Endodermal cell (in vitro differentiated cells): ENCODE measurements at places on chromosomes 5 and 9.

DNA sequence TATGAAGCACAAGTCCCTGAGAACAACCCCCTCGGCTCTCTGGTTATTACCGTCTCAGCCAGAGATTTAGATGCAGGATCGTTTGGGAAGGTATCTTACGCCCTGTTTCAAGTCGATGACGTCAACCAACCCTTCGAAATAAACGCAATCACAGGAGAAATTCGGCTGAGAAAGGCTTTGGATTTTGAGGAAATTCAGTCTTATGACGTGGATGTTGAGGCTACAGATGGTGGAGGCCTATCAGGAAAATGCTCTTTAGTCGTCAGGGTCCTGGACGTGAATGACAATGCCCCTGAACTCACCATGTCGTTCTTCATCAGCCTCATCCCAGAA, 1.1 kb downstream of the PCDHB6 start:
- no peak for DNase-seq

DNA sequence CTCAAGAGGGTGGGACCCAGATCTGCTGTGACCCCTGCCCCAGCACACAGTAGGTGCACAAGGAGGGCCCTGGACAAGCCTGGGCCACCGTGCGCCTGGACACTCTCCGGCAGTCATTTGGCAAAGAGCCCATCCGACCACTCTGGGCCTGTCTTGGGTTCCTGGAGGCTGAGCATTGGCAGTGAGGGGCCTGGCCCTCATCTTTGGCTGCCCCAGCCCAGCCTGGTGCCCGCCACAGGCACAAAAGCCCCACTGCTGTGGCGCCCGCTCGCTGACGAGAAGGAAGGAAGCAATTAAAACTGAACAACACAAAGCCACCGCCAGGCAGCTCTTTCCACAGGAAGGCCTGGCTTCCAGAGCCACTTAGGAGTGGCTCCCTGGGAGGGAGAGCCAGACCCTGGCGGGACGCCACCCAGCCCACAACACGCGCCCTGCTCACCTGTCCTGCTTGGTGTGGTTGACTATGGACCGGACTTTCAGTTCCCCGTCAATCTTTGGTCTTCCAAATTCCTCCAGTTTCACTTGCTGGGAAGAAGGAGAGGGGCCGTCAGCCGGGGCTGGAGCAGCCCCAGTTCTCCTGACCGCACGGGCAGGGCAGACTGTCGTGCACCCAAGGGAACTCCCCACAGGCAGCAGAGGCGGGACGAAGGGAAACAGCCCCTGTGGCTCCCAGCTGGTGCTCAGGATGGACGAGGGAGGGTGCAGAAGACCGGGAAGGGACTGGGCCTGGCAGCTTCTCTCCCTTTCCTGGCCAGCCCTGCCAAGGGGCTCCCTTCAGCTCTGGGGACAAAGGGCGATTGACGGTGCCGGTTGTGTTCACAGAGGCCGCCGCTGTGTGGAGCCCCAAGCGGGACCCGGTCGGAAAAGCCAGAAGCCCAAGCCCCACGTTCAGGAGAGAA, 50.9 kb upstream of the SARDH start:
- no peak for DNase-seq

GRCh38 chr5:135028791-135029476, 5.1 kb downstream of the PITX1 start:
- DNase-seq: peak; percentile 87

- no peak for DNase-seq
Observed at GRCh38 chr9:12640866-12641636, 52.1 kb upstream of the TYRP1 start.

DNA sequence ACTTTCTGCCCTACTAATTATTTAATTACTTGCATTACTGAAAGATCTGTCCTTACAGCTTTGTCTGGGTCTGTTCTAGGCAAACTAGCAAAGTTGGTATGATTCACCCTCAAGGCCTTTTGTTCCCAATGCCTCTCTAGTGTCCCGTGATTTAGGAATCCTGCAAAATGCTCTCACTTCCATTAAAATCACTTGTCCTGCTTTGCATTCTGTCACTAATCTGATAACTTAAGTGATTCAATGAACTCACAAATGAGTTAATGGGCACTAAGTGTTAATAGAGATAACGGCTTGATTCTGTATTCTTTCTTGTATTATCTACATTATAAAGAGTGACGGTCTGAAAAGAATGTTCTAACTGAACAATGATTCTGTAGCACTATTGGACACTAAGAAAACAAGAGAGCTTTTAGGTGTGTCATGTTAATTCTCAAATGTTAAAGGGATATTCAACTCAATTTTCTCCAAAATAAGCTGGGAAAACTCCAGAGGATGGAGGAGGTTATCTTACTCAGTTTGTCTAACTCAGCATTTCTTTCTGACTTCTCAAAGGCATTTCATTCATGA, 697.3 kb downstream of the CETN3 start:
- DNase-seq: no peak

DNA sequence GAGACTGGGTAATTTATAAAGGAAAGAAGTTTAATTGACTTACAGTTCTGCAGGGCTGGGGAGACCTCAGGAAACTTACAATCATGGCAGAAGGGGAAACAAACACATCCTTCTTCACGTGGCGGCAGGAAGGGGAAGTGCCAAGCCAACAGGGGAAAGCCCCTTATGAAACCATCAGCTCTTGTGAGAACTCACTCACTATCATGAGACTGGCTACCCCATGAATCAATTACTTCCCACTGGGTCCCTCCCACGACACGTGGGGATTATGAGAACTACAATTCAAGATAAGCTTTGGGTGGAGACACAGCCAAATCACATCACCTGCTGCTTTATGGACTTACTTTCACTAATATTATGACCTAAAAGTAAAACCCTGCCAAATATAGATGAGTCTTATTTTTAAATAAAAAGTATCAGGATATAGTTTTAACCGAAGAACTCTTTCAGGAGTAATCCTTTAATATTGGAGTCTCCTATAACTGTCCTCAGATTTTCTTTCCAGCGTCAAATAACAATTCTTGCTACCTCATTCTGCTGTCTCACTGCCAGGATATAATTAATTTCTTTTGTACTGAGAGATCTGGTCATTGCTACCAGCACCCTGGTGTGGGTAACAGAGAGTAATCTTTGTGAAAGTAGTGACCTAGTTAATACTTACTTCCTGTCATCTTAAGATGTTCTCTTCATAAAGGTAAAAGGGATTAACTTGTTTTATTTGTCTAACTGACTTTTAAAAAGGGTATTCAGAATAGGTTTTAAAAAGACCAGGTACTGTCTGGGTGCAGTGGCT, 68.6 kb downstream of the NLN start:
- no peak for DNase-seq

GRCh38 chr9:132588098-132588497, 5.7 kb downstream of the BARHL1 start:
- no peak for DNase-seq

DNA sequence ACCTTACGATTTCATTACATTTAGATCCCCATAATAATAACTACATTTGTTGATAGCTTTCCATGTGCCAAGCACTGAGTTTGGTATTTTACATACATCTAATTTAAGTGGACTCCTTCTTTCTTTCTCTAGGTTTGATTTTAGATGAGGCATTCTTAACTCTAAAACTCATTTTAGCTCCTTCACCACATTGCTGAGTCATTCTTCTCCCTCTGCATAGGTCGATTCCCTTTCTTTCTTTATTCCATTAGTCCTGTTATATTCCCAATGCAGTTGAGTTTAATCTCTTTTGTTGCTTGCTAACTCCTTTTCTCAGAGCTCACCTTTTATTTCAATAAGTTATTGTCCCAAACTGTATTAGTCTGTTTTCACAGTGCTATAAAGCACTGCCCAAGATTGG, 329.8 kb downstream of the TAF11L14 start:
- no peak for DNase-seq

GRCh38 chr9:92760070-92760469, 4.6 kb downstream of the BICD2 start:
- no peak for DNase-seq

DNA sequence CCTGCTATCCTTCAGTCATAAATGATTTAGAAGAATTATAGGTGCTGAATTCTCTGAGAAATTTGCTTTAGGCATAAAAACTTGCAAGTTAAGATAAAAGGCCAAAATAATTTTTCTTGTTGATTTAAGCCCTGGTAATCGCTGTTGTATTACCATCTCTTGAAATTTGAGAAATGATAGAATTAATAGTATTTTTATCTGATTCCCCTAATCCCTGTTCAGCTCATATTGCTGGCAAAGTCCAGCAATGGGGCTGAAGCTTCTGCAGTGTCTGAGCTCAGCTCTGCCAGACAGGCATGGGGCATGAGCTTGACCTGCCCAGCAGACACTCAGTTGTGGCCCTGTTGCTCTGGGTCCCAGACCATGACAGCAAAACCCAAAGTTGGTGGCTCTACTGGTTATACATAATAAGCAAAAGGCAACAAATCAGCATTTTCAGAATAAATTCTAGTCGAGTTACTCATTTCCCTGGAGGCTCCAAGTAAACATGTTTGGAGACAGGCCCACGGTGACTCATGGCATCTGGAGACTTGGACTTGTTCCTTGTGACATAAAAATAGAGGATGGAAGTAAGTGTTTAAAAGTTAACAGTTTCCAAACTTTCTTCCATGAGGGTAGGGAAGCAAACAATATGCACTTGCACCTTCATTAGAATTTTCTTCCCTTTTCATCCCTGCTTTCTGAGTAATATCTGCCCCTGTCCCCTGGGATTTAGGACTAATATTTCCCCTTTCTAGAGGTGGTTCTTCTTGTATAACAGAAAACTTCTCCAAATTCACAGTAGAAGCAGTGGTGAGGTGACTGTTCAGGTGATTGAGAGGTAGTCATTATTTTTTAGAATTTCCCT, 60.2 kb upstream of the SLC2A8 start:
- DNase-seq: no peak

DNA sequence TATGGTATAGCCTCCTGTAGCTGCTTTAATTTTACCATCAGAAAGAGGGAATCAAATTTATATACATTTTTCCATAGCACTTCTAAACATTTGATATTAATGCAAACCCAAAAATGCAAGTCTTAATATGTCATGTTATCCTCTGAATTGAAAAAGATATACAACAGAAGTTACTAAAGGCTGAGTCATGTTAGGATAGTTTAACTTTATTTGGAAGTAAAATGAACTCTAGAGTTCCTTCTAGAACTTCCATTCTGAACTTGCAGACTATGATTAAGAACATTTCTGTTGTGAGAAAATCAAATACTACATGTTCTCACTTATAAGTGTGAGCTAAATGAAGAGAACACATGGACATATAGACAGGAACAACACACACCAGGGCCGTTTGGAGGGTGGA, 317.3 kb upstream of the PRR16 start:
- no peak for DNase-seq
